ENCODE measurements at places on chromosomes 16 and 17.

DNA sequence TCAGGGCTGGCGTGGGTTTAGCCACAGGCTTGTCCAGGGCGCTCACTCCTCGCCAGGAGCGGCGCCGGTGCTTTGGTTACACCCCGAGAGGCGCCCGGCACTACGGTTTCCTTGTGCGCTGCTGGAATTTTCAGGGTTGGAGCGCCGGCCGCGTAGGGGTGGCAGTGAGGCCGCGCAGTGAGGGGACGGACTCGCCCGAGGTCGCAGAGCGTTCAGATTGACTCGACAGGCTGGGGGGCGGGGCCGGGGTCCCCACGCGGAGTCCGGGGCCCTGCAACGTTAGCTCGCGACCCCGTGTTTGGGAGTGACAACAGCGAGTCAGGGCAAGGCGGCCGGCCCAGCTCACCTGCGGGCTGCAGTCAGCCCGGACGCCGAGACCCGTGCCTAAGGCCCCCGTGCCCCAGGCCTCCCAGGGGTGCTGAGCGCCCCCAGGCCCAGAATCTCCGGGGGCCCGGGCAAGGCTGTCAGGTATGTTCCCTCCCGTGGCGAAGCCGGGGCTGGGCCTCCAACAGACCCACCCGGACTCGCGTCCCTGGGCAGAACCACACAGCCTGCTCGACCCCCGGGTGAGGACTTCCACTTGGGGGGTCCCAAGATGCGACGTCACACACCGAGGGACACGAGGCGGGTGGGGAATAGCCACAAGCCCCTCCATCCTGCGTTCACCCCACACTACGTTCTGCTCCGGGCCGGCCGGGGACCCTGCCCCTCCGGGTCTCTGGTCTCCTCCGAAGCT lies 1.3 kb upstream of the ACTG1 start:
- peak; percentile 91 for DNase-seq

DNA sequence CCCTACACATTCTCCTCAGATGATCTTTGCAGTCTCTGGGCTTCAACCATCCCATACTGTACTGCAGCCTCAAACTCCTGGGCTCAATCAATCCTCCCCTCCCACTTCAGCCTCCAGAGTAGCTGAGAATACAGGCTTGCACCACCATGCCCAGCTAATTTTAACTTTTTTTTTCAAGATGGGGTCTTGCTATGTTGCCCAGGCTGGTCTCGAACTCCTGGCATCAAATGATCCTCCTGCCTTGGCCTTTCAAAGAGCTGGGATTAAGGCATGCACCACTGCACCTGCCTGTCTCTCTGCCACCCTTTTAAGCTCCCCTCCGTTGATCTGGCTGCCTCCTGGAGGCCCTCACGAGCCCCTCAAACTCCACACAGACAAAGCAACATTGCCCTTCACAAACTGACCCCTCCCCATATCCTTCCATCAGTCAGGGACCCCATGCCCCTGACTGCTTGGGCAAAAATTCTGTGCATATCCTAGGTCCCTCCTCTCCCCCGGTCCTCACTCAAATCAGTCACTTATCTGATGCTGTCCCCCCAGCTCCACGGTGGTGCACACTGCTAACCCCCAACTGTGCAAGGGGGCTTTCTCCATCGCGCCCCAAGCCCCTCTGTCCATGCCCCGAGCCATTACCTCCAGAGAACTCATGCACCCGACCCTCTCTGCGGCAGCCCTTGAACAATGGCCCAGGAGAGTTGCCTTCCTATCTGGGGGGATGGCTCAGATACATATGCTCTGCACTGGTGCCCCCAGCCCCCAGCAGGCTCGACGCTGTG lies 252.9 kb downstream of the KATNIP start:
- no peak for DNase-seq

GRCh38 chr17:48617471-48618255 lies 2.6 kb upstream of the HOXB8 start:
- no peak for DNase-seq

DNA sequence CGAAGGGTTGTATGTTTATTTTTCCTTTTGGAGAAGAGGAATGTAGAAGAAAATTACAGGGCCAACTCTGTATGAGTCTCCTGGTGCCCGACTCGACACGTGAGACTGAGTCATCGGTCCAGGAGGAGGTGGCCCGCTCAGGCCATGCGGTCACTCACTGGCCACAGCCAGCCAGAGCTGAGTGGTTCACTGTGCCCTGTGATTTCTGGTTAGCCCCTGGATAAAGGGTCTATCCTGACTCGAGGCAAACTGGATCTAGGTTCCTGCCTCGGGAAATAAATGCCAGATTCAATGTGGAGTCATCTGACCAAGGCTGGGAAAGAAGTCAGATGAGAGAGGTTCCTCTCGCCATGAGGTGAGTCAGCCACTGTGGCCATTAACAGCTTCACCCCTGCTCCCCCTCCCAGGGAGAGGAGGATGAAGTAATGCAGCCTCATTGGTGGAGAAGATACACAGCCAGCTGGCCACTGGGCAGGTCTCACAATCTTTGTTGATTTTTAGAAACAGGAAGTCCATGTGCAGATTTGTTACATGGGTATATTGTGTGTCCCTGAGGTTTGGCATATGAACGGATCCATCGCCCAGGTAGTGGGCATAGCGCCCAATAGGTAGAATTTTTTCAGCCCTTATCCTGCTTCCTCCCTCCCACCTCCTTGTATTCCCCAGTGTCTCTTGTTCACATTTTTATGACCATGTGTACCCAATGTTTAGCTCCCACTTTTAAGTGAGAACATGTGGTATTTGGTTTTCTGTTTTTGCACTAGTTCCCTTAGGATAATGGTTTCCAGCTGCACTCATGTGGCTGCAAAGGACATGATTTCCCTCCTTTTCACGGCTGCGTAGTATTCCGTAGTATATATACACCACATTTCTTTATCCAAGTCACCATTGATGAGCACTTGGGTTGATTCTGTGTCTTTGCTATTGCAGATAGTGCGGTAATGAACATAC lies 21.7 kb upstream of the USP36 start:
- DNase-seq = peak; percentile 62

GRCh38 chr17:68676856-68677255 lies 75.7 kb upstream of the FAM20A start:
- DNase-seq = no peak

All from SJCRH30 (cell line).